ENCODE measurements at places on chromosomes 11 and 22.

- no peak for DNase-seq
Observed at GRCh38 chr11:18798799-18799469, 7.3 kb upstream of the PTPN5 start.

GRCh38 chr22:39681038-39681861 is 110.7 kb downstream of the CACNA1I start:
- no peak for DNase-seq

DNA sequence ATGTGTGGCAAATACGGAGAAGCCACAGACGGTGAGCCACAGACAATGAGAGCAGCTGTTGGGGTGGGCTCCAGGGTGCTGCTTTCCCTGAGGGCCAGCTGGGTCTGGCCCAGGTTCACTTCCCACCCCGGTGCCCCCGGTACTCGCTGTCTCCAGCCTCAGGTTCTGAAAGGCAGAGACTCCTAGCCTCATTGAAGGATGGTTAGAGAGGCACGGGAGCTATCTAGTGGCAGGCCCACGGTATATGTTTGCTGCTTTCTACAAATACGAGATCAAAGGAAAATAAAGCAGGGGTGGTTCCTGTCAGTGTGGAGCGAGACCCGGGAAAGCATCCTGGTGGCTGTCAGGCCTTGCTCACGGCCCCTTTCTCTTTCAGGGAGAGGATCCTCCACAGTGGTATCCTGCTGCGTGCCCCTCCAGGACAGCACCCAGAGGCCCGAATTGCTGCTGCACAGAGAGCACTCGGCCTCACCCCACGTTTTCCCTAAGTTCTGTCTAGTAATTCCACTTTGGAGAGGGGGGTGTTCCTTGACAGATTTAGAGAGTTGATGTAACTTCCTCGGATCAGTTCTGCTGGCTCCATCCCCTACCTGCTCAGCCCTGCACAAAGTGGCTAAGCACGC is 3.0 kb downstream of the TMEM80 start:
- no peak for DNase-seq

GRCh38 chr11:236774-237767 is at the start of gene PSMD13:
Gene PSMD13 (plus strand): TSS chr11:236976. CDS start chr11:237050, 74 bp downstream.
- peak; percentile 95 for DNase-seq

- DNase-seq: no peak
Observed at GRCh38 chr11:55697817-55698216, 35.8 kb downstream of the OR4C6 start.
